Activated CD4-positive, alpha-beta memory T cell treated with anti-CD3 and anti-CD28 coated beads, Interleukin-2, amount 10 ng/mL, durations not matched to agents 7 days and 5 days (primary cell): ENCODE measurements at places on chromosomes 7 and 10. TPM values are rescaled to one million over a fixed set of nuclear protein-coding genes. Genes with fewer than 3 reads are reported as not detected.

Gene GPR15LG
- total RNA-seq: not detected

Gene UPK3BL1
- 12.2 TPM for total RNA-seq

Gene SPDYE1
- not detected for total RNA-seq

Gene ATP6V0A4
- 0.23 TPM for total RNA-seq

Gene HOGA1
- not detected for total RNA-seq

Gene GRM8
- total RNA-seq: not detected

Gene C10orf67
- not detected for total RNA-seq

Gene CFTR
- total RNA-seq: not detected

Gene GCC1
- total RNA-seq: 22.0 TPM

Gene ZDHHC6
- 47.0 TPM for total RNA-seq

Gene BEND7
- not detected for total RNA-seq

Gene ARHGEF5
- total RNA-seq: 11.1 TPM

Gene MOGAT3
- total RNA-seq: not detected
